Non-pigmented ciliary epithelial cell (primary cell): ENCODE measurements at places on chromosomes 7 and 10.

DNA sequence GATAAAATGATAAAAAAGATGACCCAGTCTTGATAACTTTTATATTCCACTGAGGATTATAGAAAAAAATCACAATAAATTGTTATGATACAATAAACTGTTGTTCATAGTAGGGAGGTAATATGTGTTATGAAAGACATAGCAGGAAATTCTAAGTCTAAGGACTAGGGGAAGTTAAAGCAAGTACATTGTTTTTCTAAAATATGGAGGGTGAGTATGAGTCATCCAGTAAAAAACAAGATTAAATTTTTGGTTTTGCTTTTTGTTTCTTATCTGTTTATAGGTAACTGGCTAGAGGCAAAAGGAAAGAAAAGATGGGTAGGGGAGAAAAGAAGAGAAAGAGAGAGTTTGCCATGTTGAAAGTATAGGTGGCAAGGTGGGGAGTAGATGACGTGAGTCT is 188.4 kb downstream of the POLR1F start:
- no peak for DNase-seq

DNA sequence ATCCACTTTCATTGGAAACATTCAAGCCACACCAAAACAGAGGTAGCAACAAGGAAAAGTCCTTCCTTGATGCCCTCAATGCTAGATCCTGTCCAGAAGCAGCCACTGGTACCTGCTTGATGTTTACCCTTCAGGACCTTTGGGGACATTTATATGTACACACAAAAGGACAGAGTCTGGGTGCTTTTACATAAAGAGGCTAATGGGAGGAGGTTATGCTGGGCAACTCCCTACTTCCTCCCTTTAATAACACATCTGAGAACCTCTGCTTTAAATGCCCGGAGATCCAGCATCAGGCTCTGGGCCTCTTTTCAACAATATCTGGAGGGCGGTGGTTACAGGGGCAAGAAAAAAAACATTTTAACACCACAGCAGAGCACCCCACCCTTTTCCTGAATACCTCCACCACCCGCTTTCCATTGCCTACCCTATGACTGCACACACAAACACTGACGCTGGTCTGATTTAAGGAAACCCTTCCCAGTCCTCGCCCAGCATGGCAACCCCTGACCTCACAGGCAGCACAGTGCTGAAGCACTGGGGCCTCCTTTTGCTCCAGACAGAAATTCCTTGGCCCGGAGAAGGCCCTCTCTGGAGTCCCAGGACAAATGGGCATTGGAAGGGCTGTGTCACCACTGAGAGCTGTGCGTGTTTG is 39.3 kb upstream of the DUSP5 start:
- DNase-seq, result no peak

GRCh38 chr10:96244354-96244753 is 27.0 kb downstream of the BLNK start:
- DNase-seq, result no peak

GRCh38 chr10:30365278-30365677 is 16.2 kb upstream of the MTPAP start:
- DNase-seq, result no peak

DNA sequence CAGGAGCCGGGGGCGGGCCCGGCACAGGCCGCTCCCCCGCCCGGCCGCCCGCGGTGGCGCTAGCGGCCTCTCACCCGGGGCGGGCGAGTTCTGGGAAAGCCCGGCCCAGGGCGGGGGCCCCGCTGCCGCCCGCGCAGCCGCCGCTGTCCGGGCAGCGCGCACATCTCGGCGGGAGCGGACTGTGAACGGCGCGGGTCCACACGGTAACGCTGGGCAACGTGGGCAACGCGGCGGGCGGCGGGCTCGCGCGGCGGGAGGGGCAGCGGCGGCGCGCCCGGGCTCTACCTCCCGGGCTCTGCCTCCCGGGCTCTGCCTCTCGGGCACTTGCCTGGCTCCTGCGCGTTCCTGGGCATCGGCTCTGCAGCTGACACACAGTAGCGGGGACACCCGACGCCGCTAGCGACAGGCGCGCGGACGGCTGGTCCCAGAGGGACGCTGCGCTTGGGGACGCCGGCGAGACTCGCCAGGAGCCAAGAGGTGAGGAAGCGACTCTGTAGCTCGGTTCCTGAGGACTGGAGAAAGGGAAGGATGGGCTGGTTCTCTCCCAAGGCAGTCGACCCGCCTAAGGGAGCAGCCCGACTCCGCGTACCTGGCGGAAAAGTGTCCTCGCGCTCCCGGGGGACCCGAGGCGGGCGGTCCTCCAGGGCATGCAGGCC is at the start of gene PLCE1:
TSS of gene PLCE1 (plus strand) at position 150 of the 656 bp plus-strand sequence. CDS start 37,116 bp downstream, outside the sequence.
- no peak for DNase-seq

DNA sequence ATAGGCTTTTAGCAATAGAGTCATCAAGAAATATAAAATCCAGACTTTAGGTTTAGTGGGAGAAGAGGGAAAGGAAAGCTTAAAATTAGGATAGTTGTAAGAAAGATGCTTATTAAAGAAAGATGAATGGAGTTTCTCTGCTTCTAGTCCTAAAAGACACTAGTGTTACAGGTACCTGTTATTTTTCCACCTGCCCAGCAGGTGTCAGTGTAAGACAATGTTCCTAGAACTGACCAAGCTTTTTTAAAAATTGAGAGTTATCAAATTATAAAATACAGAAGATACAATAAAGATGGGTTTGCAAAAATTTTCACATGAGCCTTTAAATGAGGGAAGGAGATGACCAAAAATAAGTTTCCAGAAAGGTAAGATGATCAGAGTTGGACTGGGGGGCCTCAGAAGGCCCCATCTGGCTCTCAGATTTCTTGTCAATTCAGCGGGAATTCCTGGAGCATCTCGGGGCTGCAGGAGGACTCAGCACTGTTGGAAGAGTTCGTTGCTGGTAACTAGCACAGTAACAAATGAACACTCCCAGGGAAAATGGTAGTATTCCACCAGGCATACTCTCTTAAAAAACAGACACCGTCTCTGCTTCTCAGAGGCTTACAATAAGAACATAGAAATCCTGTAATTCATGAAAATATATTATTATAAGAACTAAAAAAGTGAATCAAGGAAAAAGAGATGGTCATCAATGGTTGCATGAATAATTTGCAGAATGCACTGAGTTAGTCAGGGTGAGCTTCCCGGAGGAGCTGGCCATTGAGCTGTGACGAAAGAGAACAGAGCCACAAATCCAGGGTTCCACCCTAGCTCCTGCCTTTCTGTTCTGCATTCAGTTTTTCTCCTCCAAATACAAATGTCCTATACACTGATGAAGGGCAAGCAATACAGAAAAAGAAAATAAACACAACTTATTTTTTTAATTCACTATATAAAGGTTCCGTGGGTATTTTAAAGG is 71.8 kb upstream of the PIK3CG start:
- DNase-seq, result no peak

DNA sequence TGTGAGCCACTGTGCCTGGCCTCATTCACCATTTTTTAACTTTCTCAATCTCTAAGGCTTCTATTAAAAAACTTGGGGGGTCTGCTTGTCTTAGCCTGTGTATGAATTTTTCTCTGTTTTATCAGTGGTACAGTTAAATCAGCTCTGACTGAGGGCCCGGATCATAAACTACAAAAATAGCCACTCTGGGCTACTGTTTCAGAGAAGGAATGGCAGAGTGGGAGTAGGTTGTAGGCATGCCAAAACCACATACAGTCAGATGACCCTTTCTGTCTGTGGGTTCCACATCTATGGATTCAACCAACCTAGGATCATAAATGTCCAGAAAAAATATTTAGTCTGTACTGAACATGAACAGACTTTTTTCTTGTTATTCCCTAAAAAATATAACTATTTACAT is 21.3 kb downstream of the TBC1D12 start:
- DNase-seq, result no peak

DNA sequence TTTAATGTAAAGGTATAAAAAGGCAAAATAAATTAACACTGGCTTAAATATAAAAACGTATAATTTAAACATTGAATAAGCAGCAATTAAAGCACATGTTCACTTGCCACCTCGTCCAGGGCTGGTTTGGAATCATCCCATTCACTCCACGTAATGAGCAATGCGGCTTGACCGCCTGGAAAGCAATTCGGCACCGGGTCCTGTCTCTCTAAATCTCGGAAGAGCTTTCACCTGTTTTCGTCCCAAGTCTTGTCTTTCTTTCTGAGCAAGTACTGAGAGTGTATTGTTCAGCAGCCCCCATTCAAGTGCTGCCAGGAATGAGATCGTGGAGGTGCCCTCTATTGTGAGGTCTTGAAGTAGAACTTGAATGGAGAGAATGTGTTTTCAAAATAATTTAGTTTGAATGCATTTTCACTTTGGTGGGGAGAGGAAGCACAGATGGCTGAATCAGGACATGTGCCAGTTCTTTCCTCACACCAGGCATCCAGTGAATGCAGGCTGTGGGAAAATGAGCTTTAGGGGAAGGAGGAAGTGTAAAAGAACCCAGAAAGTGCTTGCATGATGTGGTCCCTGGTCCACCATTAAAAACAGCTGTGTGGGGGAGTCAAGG is 515.2 kb downstream of the REEP3 start:
- DNase-seq, result no peak

GRCh38 chr7:6188389-6188788 is 84.0 kb downstream of the CYTH3 start:
- DNase-seq, result no peak

GRCh38 chr7:29314148-29314547 is 119.6 kb downstream of the CHN2 start:
- no peak for DNase-seq

DNA sequence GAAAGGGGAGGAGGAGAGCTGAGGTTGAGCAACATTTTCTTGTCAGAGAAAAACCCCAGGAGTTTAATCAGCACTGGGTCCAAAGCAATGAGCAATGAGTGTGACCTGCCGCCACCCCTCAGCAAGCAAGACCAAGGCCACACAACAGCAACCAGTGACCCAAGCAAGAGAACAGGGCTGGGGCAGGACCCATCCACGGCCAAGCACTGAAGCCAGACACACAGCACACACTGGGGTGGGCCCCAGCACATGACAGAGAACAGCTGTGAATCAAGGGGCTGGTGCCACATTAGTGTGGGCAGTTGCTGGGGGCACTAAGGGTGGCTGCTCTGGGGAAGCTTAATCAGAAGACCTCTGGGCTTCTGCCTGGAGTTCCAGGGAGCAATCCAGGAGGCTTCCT is 16.2 kb downstream of the TMEM72 start:
- DNase-seq, result no peak

DNA sequence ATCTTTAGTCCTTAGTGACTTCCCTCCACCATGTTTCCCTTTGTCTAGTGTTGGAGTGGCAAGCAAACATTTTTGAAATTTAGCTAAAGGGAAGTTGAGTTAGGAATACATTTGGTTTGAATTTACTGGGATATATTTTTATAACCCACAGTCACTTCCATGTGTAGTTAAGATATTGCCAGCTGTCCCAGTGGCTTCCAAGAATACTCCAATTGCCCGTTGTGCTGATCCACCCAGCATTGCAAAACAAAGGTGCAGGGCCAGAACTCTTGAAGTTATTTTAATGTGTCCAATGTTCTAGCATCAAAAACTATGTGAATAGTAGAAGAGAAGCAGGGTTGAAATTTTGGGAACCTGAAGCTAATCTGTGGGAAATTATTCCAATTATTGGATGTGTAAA is 2.5 kb upstream of the P4HA1 start:
- no peak for DNase-seq

GRCh38 chr10:36534471-36535002 is 590.9 kb upstream of the ANKRD30A start:
- DNase-seq, result peak; percentile 79

GRCh38 chr10:3734111-3734510 is 50.9 kb downstream of the KLF6 start:
- DNase-seq, result no peak

DNA sequence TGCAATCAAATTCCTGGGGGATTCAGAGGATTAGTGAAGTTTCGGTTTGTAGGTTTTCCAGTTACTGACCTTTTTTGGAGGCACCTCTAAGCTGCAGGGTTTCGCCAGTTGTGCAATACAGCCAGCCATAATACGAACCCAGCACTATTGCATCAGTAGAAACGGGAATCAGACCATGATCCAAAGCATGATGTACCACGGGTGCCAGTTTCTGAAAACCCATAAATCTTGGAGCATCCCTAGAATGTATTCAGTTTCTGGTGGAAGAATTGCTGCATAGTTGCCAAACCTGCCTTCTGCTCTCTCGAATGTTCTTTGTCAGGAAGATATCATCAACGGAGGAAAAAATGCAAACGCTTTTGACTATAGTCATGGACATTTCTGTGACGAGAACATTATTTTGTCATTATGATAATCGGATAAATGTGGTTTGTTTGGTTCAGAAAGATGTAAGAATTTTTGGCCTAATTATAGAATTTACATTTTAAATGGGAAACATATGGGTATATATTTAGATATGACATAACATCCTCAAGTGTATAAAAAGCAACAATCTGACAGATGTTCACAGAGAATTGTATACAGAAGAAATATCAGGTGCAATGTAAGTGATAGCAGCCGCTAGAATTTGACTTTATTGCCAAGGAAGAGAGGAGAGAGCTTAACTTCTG is 186.2 kb upstream of the PRKCQ start:
- no peak for DNase-seq

DNA sequence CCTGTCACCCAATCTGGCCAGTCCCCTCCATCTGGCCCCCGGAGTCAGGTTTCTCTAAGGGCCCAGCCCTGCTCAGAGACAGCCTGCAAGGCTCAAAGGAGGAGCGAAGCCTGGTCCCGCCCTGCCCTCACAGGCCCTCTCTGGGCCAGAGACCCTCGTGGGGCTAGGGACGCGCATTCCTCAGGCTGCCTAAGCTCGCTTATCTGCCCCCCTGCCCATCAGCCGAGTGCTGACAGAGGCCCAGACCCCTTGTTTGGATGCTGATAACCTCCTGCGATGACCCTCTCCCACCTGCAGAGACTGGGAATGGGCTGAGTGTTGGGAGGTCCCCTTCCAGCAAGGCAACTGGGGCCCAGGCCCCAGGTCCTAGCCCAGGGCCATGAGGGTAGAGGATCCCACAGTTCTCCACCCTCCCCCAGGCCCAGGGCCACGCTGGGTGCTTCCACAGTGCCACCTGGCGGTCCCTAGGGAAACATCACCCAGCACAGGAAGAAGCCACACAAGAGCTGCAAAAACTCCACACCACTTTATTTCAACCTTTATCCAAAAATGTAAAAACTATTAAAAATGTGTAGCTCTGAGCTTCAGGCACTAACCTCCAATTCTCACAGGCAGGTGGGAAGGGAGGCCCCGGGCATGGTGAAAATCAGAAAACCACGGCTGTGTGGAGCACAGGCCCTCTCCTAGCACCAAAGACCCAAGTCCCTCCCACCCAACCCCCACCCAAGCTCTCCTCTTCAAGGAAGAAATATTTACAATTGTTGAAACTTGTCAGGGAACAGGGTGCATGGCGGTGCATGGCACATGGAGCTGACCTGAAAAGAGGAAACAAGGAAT is 2.2 kb downstream of the NPM3 start:
- no peak for DNase-seq

GRCh38 chr7:16785321-16785720 is 19.5 kb downstream of the AGR2 start:
- no peak for DNase-seq

GRCh38 chr7:112537822-112538387 is 57.1 kb downstream of the LSMEM1 start:
- DNase-seq, result no peak
